ENCODE measurements at places on chromosomes 1 and 21.

DNA sequence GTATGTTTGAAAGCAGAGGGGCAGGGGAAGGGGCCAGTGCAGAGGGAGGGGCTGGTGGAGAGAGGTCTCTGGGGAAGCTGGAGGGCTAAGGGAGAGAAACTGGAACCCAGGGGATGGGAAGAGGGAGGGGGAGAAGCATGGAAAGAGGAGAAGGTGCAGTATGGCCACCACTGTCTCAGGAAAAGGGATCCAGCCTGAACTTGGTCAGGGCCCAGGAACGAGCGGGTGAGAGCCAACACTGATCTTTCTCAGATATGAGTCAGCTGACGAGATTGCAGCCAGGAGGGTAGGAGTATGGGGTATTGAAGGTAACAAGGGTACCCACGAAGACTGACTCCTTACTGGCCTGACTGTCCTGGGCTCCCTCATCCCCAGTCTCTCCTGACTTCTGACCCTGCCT, 18.0 kb downstream of the TIE1 start:
- DNase-seq: no peak

GRCh38 chr21:31870472-31871193, 2.2 kb upstream of the HUNK start:
- DNase-seq: no peak

- DNase-seq: no peak
These were observed 1.1 kb downstream of the SLC5A9 start for GRCh38 chr1:48223366-48224240.

GRCh38 chr1:161139766-161140165, 7.3 kb upstream of the DEDD start:
- peak; percentile 6 for DNase-seq

- DNase-seq: peak; percentile 34
These were observed 58.0 kb downstream of the ACP6 start for GRCh38 chr1:147612366-147612765.

- DNase-seq: no peak
These were observed 22.0 kb downstream of the HHIPL2 start for GRCh38 chr1:222525951-222526350.

DNA sequence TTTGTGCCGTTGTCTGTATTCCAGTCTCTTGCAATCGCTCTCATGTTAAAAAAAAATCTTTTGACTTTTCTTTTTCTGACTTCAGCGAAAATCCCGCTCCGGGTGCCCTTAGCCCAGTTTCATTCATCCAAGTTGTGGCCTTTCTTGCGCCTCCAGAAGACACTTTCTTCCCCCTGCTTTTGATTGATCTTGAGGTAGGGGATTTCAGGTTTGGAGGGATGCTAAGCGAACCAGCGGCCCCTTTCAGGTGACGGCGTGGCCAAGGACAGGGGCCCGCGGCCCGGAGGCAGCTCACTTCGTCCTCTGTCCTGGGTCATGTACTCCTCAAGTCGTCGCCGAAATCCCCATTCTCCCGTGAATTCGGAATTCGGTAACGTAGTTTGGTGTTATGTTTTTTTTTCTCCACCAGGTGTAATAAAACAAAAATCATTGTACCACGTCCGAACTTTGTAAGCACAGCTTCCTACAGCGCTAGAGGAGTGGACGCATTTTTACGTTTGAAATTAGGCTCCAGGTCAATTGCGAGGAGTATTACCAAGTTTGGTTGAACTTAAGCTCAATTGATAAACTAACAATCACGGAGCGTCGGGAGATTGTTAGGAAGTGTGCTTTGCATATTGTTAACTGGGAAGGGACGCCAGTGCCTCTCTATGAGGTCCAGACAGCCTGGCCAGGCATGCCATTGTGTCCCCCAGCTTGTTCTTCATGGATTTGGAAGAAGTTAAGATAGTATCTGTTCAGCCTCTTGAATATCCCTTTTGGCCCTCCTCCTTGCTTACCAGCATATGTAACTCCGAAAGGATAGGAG, 1.1 kb downstream of the MRPS6 start:
- DNase-seq: no peak

Data from NCI-H1930 (cell line).